MV-4-11 (cell line): ENCODE measurements at places on chromosomes 5 and 9.
A peak's percentile ranks its signal among the peaks of the same experiment; 100 is the strongest.

GRCh38 chr9:85212887-85213286, 528.9 kb downstream of the AGTPBP1 start:
- peak; percentile 13 for DNase-seq

DNA sequence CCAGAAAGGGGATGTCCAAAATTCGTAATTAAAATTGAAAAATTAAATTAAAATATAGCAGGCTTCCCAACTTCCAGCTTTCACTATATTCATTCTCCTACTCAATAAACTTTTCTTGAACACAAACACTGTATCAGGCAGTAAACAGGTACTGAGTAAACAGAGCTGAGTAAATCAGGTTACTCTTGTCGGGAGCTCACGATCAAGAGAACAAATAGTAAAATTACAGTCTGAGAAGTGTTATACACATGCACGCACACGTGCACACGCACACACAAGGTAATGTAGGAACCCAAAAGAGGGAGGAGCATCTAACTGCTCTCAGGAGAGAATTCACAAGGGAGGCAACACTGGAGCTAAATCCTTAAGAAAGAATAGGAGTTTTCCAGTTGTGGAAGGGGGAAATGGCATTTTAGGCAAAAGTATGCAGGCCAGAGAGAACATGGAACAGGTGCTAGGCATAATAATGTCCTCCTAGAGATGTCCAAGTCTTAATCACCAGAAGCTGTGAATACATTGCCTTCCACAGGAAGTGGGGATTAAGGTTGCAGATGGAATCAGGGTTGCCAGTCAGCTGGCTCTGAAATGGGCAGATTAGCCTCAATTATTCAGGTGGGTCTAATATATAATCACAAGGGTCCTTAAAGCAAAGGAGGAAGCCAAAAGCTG, 598.8 kb upstream of the BRINP1 start:
- DNase-seq: no peak

DNA sequence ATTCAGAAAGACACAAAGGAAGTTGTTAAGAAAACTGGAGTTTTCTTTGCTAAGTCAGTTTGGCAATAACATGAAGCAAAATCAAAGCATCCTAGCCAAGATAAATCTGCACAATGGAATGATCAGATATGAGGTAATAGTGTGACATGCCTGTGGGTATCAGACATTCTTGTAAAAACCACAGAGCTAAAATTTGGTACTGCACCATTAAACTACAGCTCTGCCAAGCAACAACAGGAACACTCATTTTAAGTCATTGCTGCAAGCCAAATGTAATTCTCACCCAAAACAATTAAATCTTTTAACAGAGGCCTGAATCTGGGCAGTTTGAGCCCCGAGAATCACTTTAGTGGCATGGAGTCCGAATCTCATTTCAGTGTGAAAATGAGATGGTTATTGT, 96.6 kb downstream of the VCAN start:
- DNase-seq: no peak

DNA sequence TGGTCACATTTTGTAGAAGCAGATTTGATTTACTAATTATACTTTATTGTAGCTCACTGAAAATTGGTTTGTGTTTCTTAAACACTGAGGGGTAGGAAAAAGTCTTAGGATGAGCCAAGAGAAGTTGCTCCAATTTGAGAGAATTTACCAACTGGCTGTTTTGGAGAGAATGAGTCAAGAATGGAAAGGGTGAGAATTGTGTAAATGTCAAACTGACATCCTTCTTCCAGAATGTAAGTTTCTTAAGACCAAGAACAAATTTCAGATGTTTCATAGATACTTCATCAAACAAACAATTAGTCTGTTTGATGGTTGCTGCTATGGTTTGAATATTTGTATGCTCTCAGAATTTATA, 106.2 kb upstream of the TXNDC8 start:
- no peak for DNase-seq

DNA sequence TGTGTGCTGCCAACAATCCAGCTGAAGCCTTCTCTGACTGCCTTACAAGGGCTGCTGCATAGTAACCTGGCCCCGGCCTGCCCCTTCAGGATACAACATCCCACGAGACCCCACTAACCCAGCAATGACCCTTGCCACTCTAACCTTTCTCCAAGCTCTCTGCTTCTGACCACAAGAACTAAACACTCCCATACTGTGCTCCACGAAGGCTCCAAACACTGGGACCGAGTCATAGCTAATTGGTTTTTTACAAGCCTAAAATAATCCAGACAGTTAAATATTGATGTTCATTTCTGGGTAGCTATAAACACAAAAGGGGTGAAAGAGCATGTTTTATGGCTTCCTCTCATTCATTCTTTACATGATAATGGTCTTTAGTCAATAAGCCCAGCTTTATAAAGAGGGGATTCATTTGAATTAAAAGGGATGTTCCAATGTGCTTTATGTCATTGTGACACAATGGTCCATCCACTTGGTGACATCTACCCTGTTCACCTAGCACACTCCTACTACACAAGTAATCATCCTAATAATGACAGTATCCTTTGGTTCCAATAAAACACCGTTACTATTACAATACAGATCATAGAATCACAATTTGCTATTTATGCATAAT, 16.2 kb upstream of the TLE4 start:
- DNase-seq: no peak

- DNase-seq: no peak
Observed at GRCh38 chr5:57601996-57602395, 119.4 kb upstream of the ACTBL2 start.

GRCh38 chr5:113606298-113607134, 93.0 kb downstream of the YTHDC2 start:
- peak; percentile 56 for DNase-seq

GRCh38 chr5:110108520-110108919, 418.8 kb downstream of the MAN2A1 start:
- DNase-seq: no peak

DNA sequence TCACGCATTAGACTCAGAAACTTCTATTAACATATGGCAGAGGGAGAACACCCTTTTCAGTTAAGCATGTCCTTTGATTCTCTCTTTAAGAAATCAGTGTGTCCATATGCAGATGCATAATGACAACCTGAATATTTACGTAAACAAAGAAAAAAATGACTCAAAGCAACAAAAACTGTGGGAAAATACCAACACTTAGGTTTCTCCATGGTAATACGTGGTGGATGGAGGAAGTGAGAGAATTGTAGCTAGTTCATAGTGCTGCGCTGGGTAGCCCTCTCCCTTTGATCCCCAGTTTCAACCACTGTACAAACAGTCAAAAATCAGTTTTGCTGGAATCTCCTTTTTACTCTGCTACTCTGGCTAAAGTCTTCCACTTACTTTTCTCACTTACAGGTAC, 2.0 kb upstream of the MAP3K1 start:
- peak; percentile 63 for DNase-seq

- peak; percentile 66 for DNase-seq
Observed at GRCh38 chr5:102772273-102772672, 17.2 kb downstream of the PAM start.

- no peak for DNase-seq
Observed at GRCh38 chr5:432201-432927, 10.6 kb upstream of the EXOC3 start.

DNA sequence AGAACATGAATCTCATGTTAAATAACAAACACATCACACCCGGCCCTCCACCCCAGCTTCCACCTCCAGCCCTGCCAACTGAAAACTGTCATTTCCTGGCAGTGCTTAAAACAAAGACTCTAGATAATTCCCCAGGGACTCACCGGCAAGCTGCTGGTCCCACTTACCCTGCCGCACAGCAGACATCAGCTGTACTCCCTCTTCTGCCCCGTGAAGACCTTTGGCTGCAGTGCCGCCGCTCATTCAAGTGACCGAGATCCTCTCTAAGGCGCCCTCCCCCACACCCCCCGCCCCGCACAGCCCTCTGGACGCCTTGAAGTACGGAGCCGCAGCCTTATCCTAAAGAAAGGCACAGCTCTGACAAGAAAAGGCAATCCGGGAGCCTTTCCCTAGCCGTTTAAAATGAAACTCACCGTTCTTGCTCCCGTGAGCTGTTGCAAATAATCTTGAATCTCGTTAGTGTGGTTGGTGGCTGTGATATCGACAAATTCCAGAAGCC, 434 bp downstream of the GLRX start:
- peak; percentile 36 for DNase-seq

DNA sequence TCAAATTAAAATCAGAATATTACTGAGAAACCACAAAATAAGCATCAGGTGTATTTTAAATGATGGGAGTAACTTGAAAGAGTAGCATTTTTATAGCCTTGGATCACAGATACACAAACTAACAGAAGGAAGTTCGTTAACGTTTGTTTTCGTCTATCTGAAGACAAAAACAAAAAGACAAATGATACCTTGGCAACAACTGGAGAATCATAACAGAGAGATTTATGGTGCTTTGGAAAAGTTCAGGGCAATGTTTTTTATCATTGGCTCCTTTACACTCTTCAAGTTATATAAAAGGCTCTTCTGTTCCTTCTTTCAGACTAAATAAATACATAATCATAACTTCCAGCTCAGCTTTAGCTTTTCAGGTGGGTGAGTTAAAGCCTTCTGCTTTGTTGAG, 128.1 kb upstream of the VLDLR start:
- no peak for DNase-seq

GRCh38 chr9:3977614-3978112, 322.2 kb downstream of the GLIS3 start:
- DNase-seq: no peak

DNA sequence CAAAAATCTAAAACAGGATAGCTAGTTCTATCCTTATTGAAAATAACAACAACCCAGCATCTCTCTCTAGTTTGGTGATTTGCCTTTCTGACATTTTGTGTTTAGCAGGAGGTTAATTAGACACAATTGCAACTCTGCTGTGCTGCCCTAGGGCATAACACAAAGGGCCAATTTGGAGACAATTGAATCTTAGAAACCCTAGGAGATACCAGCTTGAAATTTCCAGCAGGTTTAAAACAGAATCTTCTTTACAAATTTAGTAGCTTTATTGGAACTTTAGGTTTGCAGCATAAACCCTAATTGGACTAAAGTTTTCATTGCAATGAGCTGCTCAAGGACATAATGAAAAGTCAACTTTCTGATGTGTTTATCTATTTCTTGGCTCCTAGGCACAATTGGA, 166.7 kb upstream of the FER start:
- no peak for DNase-seq

GRCh38 chr9:7370988-7371387, 428.6 kb downstream of the DMAC1 start:
- no peak for DNase-seq

- DNase-seq: no peak
Observed at GRCh38 chr5:74054139-74054538, 428.1 kb downstream of the ARHGEF28 start.

DNA sequence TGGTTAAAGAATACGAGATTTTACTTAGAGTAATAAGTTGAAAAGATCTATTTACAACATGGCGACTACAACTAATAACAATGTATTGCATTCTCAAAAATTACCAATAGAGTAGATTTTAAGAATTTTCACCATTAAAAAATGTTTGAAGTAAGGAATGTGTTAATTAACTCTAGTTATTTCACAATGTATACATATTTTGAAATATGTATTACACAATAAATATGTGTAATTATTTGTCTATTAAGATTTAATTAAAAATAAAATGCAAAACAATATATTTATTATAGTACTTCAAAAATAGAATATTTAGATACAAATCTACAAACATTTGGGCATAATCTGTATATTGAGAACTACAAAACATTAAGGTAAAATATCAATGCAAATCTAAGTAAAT, 1326.3 kb upstream of the CDH6 start:
- no peak for DNase-seq

DNA sequence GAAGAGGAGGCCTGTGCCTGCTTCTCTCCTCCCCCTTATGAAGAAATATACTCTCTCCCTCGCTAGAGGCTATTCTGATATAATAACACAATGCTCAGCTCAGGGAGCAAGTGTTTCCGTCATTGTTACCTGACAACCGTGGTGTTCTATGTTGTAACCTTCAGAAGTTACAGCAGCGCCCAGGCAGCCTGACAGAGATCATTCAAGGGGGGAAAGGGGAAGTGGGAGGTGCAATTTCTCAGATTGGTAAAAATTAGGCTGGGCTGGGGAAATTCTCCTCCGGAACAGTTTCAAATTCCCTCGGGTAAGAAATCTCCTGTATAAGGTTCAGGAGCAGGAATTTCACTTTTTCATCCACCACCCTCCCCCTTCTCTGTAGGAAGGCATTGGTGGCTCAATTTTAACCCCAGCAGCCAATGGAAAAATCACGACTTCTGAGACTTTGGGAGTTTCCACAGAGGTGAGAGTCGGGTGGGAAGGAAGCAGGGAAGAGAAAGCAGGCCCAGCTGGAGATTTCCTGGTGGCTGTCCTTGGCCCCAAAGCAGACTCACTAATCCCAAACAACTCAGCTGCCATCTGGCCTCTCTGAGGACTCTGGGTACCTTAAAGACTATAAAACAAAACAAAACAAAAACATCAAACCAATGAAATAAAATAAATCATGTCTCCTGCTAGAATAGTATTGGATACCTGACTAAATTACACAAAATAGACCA, 1.3 kb downstream of the TMEM174 start:
- no peak for DNase-seq

DNA sequence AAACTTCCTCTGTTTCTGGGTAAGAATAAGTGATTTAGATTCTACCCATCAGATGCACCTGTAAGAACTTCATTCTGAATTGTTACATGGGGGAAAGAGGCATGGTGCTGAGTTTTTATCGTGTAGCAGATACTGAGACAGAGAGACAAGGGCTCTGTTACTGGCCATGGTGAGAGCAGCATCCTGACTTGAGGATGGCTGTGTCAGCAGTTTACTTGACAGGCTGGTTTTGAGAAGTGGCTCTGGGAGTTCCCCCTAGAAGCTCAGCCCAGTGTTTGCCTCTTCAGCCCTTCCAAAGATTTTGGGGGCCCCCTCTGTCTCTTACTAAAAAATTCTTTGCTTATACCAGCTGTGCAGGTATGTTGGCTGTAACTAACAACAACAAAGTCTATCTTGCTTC, 510.5 kb downstream of the LRRC70 start:
- DNase-seq: no peak

DNA sequence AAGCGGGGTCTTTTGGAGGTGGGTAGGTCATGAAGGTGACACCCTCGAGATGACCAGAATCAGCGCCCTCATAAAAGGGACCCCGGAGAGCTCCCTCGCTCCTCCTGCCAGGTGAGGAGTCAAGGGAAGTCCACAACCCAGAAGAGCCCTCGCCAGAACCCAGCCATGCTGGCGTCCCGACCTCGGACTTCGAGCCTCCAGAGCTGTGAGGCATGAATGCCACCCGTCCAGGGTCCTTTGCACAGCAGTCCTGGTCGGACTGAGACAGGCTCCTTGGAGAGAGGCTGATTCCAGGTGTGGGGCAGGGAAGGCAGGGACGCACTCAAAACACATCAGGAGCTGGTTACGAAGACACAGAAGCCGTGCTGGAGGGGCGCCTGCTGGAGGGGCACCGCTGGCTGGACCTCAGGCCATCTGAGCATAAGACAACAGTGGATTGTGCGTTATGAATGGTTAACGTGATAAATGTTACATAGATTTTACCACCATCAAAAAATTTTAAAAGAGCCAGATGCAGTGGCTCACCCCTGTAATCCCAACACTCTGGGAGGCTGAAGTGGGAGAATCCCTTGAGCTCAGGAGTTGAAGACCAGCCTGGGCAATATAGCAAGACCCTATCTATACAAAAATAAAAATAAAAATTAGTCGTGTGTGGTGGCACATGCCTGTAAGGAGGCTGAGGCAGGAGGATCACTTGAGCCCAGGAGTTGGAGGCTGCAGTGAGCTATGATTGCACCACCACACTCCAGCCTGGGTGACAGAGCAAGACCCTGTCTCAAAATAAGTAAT, 5.7 kb upstream of the CLIC3 start:
- DNase-seq: no peak

- DNase-seq: no peak
Observed at GRCh38 chr5:149485655-149486615, 65.3 kb downstream of the CSNK1A1 start.

GRCh38 chr9:124794902-124795491, 18.1 kb downstream of the OLFML2A start:
- no peak for DNase-seq
